ENCODE measurements at places on chromosomes 1 and 21.

GRCh38 chr1:77643456-77643855 lies 39.0 kb downstream of the ZZZ3 start:
- no peak for DNase-seq

DNA sequence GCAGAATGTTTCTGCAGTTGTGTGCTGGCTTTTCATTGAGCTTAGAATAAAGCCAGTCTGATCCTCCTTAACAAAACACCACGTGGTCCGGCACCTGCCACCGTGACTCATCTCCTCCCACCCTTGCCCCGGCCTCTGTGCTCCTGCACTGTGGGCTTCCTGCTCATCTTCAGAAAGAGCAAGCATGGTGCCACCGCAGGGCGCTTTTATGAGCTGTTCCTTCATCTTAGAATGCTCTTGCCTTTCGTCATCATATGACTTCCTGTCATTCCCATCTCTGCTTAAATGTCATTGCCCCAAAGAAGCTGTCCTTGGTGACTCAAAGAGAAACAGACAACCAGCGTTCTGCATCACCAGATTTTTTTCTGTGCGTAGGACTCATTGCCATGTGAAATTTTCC lies 117.8 kb downstream of the HHAT start:
- peak; percentile 82 for DNase-seq

- DNase-seq, result no peak
These were observed 19.6 kb upstream of the HMGN2 start for GRCh38 chr1:26452459-26453183.

GRCh38 chr1:31422505-31423319 lies 9.7 kb downstream of the SERINC2 start:
- peak; percentile 76 for DNase-seq

GRCh38 chr1:29687166-29687565 lies 450.8 kb downstream of the PTPRU start:
- DNase-seq, result no peak

DNA sequence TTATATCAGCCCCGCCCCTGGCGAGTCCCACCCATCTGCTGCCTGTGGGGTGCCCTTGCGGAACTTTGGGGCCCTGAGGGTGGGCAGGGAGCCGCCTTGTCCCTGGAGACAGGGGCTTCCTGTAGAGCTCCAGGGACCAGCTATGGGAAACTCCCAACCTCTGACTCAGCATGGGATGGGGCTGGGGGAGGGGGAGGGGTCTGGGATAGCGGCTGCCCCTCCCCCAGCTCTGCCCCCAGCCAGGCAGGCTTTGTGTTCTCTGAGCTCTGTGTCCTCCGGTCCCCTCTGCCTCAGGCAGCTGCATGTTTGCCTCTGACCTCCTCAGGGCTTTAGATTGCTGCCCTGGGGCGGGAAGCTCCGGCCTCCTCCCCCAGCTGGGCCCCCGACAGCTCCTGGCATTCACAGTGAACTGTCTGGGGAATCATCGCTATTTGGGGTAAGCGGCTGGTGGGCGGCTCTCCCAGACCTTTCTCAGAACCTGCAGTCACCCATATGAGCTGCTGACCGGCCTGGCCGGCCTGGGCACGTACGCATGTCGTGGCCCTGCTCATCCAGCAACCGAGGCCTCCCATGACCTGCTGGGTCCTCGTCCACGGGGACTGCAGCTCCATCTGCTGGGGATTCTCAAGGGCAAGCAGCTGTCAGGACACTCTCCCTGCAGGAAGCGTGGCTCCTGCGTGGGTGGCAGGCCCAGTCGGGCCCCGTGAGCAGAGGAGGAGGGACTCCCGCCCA lies 17.1 kb downstream of the ARHGEF16 start:
- DNase-seq, result no peak

- no peak for DNase-seq
These were observed 5.0 kb upstream of the CHML start for GRCh38 chr1:241645199-241645598.

- no peak for DNase-seq
These were observed 55.3 kb downstream of the APP start for GRCh38 chr21:26115305-26115704.

DNA sequence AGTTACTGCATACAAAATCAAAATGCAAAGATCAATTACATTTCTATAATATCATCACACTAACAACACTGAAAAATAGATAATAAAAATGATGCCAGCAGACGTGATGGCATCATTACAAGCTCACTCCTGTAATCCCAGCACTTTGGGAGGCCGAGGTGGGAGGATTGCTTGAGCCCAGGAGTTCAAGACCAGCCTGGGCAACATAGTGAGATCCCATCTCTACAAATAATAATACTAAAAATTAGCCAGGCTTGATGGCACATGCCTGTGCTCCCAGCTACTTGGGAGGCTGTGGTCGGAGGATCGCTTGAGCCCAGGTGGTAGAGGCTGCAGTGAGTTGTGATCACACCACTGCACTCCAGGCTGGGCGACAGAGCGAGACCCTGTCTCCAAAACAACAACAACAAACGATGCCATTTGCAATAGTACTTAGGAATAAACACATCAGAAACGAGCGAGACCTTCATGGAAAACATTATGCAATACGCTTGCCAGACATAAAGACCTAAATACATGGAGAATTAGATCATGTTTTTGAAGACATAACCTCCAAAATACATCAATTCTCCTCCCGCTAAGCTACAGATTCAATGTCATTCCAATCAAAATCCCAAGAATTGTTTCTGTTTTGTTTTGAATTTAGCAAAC lies 86.6 kb upstream of the ERRFI1 start:
- no peak for DNase-seq

DNA sequence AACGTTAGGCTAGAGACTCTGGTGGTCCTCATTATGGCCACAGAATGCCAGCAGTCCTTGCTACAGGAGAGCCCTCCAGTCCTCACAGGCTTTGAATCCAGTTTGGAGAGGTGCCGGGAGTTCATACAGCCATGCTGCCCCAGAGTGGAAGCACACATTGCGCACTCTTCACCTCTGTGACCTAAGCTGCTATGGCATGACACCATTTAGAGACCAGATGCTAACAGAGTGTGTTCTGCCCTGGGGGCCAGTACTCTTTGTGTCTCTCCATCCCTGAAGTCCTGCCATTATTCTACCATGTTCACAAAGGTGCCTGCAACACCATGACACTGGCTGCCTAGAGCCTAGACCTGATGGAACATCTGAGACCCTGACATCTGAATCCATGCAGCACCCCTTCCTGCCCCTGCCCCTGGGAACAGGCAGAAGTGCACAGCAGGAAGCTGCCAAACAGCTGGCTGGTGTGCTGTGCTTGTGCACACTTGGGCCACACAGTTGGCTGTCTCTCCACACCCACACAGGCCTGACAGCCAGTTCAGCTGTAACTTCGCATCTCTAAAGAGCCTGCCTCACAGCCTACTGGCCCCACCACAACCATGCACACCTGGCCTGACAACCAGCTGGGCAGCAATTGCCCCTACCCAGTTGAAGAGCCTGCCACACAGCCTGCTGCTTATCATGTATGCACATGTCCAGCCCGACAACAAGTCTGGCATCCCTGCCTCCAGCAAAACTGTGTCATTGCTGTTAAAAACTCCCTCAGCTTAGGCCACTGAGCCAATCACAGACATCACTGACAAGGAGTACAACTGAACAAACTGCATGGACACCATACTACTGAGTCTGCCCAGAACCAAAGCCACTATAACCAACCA lies 49.1 kb downstream of the MCOLN2 start:
- DNase-seq, result no peak

DNA sequence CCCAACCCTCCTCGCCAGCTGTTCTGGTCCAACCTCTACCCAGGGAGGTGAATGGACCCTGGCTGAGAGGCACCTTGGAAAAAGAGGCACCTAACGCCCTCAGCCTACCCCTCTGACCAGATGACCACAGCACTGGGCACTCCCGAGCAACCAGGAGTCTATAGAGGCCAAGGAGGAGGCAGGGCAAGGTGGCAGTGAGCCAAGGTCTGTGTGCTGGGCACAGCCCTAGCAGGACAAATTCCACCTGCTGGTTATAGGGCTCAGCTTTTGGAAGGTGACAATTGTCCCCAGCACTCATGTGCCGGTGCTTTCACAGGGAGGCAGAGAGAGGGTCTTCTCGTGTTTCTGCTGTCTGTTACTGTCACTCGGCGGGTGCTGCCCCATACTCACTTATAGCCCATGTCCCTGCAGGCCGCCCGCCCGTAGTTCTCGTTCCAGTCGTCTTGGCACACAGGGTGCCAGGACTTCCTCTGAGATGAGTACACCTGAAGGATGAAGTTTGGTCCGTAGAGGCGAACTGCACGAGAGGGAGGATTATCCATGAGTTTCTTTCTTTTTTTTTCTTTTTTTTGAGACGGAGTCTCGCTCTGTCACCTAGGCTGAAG lies 27.8 kb downstream of the TMPRSS2 start:
- no peak for DNase-seq

GRCh38 chr1:163387146-163387545 lies 65.4 kb downstream of the NUF2 start:
- DNase-seq, result no peak

Measured in stimulated activated CD4-positive, alpha-beta T cell treated with anti-CD3 and anti-CD28 coated beads, Interleukin-2, amount 100 ng/mL, for 24 hours (primary cell).